ENCODE measurements at places on chromosomes 2 and 18.
A peak's percentile ranks its signal among the peaks of the same experiment; 100 is the strongest.

DNA sequence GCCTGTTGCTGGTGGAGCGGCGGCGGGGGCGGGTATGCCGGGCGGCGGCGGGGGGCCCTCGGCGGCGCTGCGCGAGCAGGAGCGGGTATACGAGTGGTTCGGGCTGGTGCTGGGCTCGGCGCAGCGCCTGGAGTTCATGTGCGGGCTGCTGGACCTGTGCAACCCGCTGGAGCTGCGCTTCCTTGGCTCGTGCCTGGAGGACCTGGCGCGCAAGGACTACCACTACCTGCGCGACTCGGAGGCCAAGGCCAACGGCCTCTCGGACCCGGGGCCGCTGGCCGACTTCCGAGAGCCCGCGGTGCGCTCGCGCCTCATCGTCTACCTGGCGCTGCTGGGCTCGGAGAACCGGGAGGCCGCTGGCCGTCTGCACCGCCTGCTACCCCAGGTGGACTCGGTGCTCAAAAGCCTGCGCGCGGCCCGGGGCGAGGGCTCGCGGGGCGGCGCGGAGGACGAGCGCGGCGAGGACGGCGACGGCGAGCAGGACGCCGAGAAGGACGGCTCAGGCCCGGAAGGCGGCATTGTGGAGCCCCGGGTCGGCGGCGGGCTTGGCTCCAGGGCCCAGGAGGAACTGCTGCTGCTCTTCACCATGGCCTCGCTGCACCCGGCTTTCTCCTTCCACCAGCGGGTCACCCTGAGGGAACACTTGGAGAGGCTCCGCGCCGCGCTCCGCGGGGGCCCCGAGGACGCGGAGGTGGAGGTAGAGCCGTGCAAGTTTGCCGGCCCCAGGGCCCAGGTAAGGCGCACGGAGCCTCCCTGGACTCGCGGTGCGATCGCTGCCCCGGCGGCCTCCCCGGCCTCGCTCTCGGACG lies 1.0 kb downstream of the ZCCHC2 start:
- DNase-seq = peak; percentile 51

DNA sequence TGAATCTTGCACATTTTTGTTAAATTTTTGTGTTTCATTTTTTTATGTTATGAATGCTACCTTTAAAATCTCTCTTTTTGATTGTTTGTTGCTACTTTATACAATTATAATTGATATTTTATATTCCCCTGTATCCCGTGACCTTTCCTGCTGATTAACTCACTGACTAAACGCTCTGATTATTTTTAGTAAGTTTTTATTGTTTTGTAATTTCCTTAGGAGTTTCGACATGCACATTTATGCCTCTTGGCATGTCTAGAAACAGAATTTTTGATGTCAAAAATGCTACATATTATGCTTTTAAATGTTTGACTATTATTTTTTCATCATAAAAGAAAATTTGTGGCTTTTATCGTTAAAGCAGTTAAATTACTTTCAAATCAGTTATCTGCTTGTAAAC lies 1131.6 kb upstream of the TMEFF2 start:
- DNase-seq = no peak

- DNase-seq = no peak
These were observed 100.1 kb downstream of the TSN start for GRCh38 chr2:121855510-121855909.

GRCh38 chr2:74020702-74021406 lies 36.1 kb downstream of the TET3 start:
- no peak for DNase-seq

DNA sequence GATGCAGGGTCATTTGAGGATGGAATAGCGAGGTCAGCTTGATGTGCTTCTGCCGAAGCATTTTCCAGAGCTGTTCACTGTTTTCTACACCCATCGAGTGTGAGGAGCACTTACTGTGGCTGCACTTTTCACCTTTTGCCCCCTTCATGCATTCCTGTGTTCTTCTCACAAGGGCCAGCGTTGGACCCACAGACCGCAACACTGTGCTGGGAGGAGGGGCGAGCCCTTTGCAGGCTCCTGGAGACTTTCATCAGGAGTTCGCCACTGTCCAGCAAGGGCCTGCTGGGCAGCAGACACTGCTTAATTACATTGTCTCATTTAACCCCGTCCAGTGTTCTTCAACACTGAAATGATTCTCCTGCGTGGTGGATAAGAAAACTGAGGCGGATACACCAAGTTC lies 29.9 kb downstream of the CYP26B1 start:
- DNase-seq = no peak

- no peak for DNase-seq
These were observed 219.5 kb downstream of the BCL2 start for GRCh38 chr18:63099848-63100629.

DNA sequence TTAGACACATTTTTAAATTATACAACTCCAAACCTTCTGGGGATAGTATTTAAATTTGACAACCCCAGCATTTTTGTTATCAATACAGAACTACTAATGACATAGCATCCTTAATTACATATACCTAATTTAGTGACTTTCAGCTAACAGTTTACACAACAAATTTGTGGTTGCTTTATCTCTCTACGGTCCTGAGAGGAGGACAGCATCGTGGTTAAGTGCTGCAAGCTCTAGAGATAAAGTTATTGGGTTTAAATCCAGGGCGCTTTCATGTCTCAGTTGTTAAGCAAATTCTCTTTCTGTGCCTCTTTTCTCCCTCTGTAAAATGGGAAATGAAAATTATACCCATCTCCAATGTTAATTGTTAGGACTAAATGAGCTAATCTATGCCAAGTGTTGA lies 129.3 kb downstream of the METTL4 start:
- DNase-seq = no peak

DNA sequence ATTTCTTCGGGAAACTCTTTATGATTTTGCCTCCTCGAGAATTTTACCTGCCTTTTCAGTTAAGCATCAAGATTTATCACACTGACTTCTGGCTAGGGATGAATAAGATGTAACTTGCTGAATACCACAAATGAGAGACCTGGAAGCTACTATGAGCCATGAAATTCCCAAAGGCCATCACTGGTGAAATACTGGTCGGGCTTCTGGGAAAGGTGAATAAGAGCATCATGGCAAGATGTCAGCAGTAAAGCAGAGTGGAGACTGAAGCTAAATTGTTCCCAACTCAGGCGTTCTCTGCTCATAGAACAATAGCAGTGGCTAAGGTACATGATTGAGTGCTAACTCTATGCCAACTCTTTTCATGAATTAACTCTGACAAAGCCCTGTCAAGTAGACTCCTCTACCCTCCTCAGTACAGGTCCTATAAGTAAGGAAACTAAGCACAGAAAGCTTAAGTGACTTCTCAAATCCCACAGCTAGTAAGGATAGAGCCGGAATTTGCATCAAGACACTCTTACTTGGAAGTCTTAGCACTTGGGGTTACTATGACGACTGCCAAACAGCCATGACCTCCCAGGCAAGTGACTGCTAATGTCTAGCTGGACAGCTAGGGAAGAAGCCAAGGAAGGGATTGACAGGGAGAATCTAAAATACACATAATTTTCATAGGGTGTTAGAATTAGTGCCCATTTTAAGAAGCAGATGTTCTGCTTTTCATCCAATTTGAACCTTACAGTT lies 22.7 kb upstream of the DSC3 start:
- DNase-seq = no peak

DNA sequence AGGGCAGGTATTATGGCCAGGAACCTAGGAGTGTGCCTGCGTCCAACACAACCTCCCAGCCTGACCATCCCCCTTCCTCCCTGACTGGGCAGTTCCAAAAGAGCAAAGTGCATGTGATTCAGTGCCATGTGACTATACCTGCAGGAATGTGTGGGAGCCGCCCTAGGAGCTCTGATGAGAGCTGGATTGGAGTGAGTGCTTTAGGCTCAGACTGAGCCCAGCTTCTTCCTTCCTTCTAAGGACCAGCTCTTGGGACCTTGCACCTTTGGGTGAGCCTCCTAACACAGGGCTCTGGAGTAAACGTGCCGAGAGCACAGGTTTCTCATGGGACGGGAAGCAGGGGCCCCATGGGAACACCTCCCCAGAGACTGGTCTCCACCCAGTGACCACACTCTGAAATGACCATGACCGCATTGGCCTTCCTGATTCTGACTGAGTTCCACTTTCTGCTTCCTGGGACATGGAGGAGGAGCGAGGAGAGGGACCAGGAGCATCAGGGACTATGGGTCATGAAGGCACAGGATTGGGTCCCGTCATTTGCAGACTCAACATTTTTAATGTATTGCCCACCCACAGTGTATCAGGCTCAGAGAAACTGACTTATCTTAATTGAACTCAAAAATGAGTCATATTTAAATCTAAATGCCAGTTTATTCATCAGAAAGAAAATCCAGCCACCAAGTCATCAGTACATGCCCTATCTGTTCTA lies 87.8 kb upstream of the BCL2L11 start:
- no peak for DNase-seq

- no peak for DNase-seq
These were observed 103.4 kb downstream of the ABI2 start for GRCh38 chr2:203431391-203432185.

DNA sequence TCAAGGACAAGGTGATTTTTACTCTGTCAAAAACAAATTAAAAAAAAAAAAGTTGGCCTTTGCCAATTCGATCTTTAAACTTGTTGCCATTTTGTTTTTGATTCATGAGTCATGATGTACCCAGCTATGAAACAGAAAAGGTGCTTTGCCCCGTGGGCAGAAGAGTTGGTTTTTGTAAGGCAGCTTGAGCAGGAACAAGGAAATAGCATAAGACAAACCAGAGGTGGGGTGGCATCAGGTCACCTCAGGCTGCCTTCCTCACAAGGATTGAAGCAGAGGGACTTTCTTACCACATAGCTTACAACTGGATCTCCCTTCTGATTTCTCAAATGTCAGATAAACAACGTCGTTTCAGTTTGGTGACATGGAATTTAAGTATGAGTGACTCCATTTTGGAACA lies 123.8 kb downstream of the ARL4C start:
- peak; percentile 30 for DNase-seq

GRCh38 chr18:12159446-12159845 lies 65.8 kb downstream of the ANKRD62 start:
- no peak for DNase-seq

- DNase-seq = no peak
These were observed 129.4 kb downstream of the MYO5B start for GRCh38 chr18:50065527-50065926.
